ENCODE measurements at places on chromosomes 4 and X.

GRCh38 chrX:3244955-3245354 is 101.5 kb downstream of the MXRA5 start:
- no peak for DNase-seq

DNA sequence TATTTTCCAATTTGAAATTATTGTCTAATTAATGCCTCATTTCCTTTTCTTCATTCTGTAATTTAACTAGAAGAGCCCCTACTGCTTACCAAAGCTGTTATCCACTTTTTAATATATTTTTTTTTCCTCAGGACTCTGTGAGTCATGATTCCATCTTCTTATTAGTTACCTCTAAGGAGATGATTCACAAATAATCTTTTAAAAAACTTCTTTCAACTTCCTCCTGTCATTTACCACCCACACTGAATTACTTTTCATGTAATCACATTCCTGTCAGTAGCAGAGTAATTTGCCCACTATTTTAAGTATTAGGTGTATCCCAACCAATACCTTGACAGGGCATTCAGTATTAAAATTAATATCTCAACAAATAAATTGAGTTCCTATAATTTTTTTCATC is 470.9 kb upstream of the ADGRL3 start:
- DNase-seq, result no peak

GRCh38 chr4:57291911-57292310 is 181.7 kb upstream of the IGFBP7 start:
- no peak for DNase-seq

- DNase-seq, result no peak
These were observed 637.6 kb upstream of the GNPDA2 start for GRCh38 chr4:45363931-45364330.

DNA sequence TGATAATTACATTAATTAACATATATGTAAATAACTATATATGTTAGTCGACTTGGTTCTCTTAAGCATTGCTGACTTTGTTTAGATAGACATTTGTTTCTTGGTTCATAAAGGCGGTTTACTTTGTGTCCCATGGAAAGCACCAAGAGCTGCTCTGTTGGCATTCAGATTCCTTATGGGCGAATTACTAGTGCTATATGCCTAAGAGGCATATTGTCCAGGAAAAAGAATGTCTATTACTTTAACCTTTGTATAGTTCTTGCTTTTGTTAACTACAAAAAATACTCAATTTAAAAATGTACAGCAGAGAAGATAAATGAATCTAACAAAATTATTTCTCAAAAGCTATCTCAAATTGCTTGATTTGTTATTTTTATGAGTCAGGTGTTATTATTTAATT is 532.8 kb downstream of the FAT4 start:
- no peak for DNase-seq

DNA sequence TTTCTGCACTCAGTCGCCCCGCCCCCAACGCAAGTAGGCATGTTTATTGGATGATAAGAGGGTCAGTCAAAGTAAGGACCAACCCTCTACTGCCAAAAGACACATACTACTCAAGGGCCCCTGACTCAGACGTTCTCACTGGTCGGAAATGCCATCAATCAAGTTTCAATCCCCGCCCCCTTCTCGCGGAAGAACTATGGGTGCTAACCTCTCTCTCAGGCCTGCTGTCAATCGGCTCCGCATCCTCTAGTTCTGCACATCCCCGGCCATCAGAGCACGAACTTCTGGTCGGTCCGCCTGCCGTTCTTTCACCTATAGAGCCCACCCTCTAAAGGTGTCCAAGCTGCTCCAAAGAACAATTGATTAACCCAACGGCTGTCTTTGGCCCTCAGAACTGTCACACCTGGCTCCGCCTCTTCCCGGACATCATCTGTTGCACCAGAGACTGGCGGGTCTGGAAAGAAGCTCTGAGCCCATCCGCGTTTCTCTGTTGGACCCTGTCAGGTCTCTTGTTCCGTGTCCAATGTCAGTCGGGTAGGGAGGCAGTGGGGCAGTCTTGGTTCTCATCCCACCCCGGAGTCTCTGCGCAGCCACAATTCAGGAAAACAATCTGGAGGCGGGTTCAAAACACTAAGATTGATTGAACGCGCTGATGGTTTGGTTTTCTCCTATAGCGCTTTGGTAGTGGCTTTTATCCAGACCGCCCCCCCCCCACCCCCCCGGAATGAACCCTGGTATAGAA is 15.2 kb downstream of the NDUFB11 start:
- DNase-seq, result peak; percentile 96

DNA sequence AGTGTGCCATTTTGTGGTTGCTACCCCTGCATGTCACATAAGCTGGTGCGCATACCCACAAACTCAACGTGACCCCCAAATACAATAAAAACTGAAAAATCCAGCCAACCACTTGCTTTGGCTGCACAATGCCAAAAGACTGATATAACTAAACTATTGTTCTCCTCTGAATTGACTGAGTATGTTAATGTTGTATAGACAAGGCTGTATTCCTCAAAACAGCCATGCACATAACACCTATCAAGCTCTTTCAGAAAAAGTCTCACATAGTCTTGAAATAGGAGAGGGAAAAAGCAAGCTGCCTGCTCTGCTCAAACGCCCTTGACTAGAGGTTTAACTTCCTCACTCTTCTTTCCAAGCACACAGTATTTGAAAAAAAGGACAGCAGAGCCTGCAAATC is 126.4 kb upstream of the NOCT start:
- no peak for DNase-seq

DNA sequence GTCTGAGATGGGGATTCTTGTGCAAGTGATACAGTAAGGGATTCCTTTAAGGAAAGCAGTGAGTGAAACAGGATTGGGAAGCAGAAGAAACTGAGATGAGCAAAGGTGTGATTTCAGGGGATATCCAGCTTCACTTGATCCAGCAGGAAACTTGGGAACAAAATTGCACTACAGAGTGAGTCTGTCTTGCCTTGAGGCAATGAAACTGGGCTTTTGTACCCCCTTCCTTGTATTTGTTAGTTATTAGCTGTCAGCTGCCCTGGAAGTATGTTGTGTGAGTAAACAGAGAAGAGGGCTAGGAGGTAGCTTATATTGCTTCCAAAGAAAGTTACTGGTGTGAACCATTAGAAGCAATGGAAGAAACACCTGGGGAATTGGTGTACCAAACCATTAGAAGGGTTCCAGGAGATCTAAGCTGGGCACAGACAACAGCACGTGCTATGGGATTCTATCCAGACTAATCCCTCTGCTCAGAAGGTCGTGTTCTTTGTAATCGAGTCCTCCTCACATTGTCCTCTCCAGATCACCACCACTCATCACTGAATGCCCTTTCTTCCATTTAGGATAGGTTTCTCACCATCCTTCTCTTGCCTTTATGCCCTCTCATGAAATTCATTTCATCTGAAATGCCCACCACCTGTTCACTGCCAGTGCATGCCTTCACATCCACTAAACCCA is 76.0 kb downstream of the PDLIM5 start:
- DNase-seq, result no peak

DNA sequence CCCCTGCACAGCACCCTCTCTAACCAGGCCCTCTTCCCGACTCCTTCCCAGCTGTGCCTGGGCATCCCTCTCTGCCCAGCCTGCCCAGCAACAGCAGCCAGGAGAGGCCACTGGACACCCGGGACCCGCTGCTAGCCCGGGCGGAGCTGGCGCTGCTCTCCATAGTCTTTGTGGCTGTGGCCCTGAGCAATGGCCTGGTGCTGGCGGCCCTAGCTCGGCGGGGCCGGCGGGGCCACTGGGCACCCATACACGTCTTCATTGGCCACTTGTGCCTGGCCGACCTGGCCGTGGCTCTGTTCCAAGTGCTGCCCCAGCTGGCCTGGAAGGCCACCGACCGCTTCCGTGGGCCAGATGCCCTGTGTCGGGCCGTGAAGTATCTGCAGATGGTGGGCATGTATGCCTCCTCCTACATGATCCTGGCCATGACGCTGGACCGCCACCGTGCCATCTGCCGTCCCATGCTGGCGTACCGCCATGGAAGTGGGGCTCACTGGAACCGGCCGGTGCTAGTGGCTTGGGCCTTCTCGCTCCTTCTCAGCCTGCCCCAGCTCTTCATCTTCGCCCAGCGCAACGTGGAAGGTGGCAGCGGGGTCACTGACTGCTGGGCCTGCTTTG is 1.1 kb downstream of the AVPR2 start:
- DNase-seq, result no peak

DNA sequence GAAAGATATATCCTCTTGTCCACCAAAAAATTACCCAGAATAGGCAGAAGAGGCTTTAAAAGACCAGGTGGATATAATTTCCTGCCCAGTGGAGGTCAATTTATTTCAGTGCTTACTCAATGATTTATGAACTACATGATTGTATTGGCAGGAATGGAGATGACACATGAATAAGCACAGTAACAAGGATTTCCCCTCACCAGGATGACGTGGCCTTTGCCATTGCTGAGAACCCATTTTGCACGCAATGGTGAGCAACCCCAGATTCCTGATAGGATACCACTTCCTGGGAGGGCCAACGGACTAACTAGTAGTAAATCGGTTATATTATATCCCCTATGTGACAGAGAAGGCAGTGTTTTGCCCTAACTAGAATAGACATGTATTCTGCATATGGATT is 11.6 kb upstream of the TTC29 start:
- DNase-seq, result no peak

DNA sequence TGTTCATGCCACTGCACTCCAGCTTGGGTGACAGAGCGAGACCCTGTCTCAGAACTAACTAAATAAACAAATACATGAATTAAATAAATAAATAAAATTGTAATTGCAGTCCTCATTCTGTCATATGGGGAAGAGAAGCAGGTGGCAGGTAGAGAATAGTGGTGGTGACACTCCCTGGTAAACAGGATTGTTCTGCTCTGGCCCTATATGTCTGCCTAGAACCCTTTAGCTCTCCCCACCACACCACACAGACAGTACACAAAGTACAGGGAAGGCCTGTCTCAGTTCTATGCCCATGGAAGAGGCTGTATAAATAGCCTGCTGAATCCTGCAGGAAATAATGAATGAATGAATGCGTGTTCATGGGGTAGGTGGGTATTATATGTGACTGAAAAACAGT is 117.7 kb downstream of the CEP135 start:
- DNase-seq, result no peak

DNA sequence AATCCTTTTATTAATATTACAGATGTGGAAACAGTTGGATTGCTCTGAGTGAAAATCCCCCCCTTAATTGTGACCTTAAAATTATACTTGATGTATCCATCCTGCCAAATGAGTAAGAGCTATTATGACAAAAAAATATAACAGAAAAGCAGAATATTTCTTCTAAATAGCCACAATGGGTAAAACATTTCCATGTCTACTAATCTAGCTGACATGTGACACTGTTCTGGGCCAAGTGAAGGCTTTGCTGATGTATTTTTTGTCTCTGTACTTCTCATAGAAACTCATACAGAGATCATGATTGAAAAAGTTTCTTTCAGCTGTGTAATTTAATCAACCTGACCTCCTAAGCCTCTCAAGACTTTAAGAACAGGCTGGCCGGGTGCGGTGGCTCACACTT is 569.1 kb upstream of the ZFP42 start:
- no peak for DNase-seq

- no peak for DNase-seq
These were observed 240.9 kb downstream of the PALLD start for GRCh38 chr4:168737806-168738172.

DNA sequence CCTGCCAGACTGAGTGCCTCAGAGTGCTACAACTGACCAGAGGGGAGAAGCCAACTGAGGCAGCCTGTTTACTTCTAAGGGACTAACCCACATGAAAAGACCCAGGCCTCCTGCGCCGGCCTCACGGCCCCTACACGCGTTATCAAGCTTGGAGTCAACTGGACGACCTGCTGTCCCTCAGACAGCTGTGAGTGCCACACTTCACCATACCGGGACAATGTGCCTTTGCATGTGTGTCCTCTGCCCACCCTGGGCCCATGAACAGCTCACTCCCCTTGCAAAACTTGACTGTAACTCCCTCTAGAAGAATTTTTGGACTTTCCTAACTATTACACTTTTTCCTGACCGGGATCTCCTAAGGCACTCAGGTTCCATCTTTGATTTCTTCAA is 1.8 kb downstream of the NOP14 start:
- no peak for DNase-seq

- DNase-seq, result no peak
These were observed 8.1 kb upstream of the SMS start for GRCh38 chrX:21932292-21933002.

- DNase-seq, result no peak
These were observed 45.0 kb downstream of the TET2 start for GRCh38 chr4:105191621-105192210.

GRCh38 chr4:8874896-8875680 is 3.4 kb upstream of the HMX1 start:
- no peak for DNase-seq

DNA sequence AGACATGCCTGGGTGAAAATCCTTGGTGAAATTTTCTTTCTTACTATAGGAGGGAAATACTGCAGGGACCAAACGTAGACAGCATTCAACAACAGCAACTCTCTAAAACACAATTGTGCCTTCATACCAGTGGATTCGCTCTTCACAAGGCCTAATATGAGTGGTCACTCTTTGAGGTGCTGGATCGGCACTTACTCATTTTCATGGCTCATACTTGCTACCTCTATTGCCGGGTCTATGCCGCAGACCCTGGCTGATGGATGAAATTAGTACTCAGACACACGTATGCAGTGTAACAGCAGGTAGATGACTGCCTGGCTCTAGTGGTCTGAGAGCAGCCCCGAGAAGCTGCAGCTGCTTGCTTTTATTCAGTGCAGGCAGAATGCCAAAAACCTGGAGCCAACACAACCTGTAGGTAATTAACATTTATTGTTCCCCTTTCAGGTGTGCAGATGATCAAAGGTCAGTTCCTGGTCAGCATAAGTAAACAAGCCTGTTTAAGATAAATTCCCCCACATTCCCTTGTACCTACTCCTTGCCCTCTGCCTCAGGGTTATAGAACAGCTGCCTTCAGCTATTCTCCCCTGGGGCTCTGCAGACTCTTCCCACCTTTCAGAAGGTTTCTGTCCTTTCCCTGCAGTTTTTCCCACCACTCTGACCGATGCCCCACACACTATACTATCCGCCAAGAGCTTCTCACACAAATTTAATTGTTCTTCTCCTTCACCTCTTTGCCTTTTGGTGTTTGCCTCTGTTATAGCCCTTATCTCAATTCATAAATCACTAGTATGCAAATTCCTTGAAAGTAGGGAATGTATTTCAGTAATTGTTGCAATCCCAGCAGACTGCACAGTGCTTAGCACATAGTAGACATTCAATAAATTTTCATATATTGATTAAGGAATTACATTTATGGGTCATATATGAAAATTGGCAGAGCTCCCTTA is 210.0 kb downstream of the SPANXN3 start:
- no peak for DNase-seq

- peak; percentile 19 for DNase-seq
These were observed 75.1 kb downstream of the PRKX start for GRCh38 chrX:3638280-3638873.

- DNase-seq, result no peak
These were observed 204.3 kb downstream of the PCDH7 start for GRCh38 chr4:30924495-30924894.

DNA sequence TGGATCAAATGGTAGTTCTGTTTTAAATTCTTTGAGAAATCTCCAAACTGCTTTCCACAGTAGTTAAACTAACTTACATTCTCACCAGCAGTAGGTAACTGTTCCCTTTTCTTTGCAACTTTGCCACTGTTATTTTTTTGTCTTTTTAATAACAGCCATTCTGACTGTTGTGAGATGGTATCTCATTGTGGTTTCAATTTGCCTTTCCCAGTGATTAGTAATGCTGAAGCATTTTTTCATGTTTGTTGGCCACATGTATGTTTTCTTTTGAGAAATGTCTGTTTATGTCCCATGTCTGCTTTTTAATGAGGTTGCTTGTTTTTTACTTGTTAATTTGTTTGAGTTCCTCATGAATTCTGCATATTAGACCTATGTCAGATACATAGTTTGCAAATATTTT is 198.8 kb downstream of the RAB28 start:
- DNase-seq, result no peak

All from T-helper 2 cell (primary cell).